ENCODE measurements at places on chromosomes 5 and 9.

DNA sequence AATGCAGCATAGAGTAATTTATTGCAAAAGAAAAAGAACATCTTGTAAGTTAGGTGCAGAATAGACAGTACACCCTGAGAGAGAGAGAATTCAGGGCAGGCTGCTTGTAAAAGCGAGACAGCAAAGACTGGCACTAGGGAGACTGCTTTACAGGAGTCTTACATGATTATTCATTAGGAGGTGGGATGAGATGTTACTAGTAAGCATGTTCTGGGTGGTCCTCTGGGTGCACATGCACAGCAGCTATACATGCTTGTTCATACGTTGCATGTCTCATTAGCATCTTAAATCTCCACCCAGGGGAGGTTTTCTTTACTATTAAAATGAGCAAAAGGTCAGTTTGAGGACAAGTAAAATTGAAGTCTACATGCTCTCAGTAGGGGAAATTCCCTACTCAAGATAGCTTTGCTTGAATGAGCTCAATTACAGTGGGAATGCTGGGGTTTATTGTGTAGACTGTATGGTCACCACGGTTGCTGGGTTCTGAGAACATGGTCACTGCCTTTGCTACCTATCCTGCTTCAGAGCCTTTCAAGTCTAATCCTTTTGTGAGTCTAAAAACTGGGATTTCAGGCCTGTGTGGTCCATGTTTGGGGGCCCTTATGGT is 60.6 kb downstream of the RGS7BP start:
- DNase-seq: no peak

DNA sequence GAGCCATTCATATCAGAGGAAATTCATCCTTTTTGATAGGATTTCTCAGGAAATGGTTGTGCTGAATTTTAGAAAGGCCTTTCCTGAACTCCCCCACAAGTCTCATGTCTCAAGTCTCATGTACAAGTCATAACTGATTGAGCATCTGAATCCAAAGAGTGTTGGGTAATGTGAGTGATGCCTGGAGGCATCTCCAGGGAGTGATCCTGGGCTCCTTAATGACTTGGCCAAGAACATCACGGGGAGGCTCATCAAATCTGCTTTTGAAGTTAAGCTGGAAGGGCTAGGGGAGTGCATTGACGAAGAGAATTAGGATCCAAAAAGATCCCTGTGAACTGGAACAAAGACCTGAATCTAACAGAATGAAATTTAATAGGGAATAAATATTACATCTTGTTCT is 79.2 kb downstream of the MAST4 start:
- no peak for DNase-seq

DNA sequence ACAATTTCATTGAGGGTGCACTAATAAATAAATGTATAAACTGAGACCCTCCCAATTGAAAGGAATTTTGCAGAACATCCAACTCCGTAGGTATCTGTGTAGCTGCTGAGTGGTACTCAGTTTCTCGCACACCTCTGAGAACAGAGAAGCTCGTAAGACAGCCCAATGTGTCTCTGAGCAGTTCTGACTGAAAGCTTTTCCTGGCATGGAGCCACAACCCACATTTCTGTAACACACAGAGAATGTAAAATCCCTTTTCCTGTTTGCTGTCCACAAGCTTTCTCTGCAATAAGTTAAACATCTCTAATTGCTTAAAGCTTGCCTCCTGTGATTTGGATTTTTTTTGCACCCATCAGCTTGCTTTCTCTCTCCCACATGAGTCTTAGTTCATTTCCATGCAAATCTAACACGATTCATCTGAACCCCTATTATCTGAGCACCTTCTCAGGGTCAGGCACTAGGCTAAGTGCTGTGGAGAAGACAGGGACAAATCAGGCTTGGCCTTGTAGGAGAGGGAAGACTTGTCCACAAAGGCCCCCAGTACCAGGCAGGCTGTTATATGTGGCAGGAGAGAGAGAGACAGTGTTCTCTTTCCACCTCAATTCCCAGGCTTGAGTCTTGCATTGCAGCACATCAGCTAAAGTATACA is 44.2 kb upstream of the COL15A1 start:
- no peak for DNase-seq

DNA sequence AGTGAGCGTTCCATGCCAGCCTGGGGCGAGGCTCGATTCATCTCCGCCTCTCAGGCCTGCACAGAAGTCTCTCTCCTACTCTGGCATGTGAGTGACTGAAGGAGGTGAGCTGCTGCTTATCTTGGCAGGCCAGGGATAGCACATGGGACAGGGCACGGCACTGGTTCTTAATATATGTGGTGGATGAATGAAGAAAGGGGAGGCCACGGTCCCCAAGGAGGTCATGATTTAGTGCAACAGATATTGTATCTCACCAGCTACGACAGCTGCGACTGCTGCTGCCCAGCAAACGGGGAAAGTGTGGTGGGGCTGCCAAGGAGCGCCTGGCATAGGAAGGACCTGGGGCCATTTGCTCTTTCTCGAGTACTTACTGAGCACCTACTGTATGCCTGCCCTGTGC is 19.3 kb upstream of the MAPK9 start:
- no peak for DNase-seq

DNA sequence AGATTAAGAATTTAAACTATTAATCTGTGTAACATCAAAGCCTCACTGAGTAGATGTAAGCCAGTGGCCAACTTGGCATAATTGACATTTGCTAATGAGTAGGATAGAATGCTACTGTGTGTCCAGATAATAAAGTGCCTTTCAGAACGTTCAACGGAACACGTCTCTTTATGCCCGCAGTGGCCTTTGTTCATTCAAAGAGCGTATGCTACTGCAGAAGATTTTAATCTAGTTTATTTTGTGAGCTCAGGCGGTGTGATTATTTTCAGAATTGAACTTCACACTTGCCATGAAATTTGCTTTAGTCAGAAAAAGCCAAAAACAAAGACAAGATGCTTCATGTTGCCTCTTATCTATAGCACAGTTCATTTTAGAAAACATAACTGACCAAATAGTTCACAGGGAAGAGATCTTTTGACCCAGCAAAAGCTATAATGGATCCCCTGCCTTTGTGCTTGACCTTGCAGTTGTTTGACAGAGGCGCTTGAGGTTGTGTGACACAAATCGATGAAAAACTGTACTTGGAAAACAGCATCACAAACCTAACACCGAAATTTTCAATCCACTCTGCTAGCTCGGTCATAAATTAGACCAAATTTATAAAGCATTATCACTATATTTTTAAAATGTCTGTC is 530.9 kb upstream of the TYRP1 start:
- no peak for DNase-seq

GRCh38 chr9:126395439-126396212 is 69.0 kb downstream of the MVB12B start:
- DNase-seq: no peak

- no peak for DNase-seq
These were observed 309.3 kb downstream of the KIAA0825 start for GRCh38 chr5:94309141-94309540.

GRCh38 chr5:177452688-177453638 is 6.3 kb downstream of the PRR7 start:
- no peak for DNase-seq

DNA sequence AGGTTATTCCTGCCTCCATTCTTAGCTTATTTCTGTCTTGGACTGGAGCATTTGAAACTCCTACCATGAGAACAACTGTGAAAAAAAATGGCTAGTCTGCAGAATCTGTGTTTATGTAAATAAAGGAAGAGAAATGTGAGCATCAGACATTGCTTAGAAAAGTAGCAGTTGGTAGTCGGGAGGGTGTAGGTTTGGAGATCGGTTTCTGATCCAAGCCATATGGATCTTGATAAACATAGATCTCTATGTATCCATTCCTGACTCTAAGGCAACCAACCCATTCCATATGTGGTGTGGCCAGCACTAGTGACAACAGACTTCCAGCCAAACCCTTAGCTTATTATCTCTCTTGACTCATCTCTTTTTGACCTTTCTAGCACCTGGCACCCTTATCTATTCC is 127.1 kb downstream of the NMUR2 start:
- no peak for DNase-seq

DNA sequence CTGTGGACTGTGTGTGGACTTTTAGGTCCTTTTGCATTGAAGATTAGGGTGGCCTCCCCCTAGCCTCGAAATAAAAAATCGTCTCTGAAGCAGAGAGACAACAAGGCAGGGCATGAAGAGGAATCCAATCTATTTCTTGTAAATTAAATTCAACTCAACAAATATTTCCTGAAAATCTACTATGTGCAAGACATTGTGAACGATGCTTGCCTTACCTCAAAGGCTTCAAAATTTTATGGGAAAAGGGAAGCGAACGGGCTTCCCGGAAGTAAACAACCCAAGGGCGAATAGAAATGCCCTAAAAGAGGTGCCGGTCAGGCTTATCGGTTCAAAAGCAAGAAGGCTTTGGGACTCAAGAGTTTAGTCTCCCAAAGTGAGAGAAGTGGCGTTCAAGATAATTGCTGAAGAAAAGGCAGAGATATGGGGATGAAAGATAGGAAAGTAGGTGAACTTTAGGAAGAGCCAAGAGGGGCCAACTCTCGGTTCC is 525 bp downstream of the KIF24 start:
- DNase-seq: no peak

DNA sequence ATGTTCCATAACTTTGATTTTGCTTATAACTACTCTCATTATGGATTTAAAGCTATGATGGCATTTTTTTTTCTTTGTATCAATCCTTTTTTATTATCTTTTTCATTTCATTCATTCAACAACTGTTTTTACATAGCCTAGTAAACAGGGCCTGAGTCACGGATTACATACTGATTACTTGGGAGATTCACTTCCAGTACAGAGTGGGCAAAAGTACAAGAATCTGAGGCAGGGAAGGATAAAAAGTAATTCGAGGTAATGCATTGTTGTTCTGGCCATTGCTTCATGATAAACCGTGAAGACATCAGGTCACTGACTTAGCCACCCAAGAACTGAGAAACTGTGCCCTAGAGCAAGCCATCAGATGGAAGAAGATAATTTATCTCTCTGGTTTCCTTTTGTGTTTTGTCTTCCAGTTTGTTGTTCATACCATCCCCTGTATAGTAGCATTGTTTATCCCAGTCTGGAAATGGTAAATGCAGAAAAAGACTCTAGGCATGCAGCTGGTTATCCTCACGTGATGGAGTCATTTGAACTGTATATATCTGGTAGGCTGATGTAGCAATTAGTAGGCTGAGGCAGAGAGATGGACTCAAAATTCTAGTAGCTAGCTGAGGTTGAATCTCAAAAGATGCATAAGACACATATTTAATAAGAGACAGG is 145.6 kb downstream of the CNTLN start:
- no peak for DNase-seq

DNA sequence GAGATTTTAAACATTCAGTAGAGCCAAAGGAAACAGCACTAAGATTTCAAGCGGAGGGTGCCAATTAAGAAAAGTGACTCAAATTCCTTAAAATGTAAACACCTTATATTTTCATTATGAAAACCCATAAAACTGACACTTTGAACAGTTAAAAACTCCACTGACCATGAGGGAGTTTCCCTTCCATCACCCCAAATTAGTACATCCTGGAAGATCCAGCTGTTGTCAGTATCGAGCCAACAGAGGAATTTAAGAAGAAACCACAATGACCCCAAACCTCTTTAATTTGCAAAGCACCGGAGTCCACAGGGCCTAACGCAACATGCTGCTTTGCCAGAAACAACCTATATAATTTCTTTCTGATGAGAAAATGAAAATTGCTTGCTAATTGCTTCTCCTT is 41.3 kb downstream of the ROR2 start:
- DNase-seq: no peak
